Large intestine (tissue), 12 donors: ENCODE measurements at places on chromosomes 4 and X. TPM values are rescaled to one million over a fixed set of nuclear protein-coding genes. Genes with fewer than 3 reads are reported as not detected.

DNA sequence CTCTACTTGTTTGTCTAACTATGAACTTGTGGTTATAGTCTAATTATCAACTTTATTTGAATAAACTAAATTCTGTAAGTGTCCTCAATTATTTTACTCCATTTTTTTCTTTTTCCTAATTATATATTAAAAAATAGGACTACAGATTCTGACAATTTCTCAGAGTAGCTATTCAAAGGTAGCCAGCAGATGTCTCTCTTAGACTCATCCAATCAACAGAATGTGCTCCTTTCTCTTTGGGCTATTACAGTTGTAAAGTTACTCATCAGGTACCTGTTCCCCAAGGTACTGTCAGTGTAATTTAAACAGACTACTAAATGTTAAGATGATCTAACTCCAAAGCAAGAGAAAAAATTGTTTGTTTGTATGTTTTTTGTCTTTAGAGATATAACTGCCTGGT, 248.6 kb downstream of the PCDH18 start:
- DNase-seq, result no peak
- H3K27ac ChIP-seq, result no peak overlapping the region
- no peaks in the 10 kb centered on the region for H3K27me3 ChIP-seq
- H3K4me1 ChIP-seq, result no peaks in the 10 kb centered on the region
- H3K36me3 ChIP-seq, result no peaks in the 10 kb centered on the region

DNA sequence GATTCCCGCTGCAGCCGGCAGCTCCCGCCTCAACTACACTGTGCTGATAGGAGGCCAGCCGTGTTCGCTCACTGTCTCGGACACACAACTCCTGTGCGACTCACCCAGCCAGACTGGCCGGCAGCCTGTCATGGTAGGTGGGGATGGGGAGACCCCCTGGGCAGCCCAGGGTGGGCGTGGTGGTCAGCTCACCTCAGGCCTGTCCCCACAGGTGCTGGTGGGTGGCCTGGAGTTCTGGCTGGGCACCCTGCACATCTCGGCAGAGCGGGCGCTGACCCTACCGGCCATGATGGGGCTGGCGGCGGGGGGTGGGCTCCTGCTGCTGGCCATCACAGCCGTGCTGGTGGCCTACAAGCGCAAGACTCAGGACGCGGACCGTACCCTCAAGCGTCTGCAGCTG, 9.5 kb downstream of the PLXNA3 start:
- no peak for DNase-seq
- no peak overlapping the region for H3K27ac ChIP-seq
- H3K4me1 ChIP-seq, result peaks cover 2% of the 10 kb centered on the region
- peaks cover 59% of the 10 kb centered on the region for H3K36me3 ChIP-seq

DNA sequence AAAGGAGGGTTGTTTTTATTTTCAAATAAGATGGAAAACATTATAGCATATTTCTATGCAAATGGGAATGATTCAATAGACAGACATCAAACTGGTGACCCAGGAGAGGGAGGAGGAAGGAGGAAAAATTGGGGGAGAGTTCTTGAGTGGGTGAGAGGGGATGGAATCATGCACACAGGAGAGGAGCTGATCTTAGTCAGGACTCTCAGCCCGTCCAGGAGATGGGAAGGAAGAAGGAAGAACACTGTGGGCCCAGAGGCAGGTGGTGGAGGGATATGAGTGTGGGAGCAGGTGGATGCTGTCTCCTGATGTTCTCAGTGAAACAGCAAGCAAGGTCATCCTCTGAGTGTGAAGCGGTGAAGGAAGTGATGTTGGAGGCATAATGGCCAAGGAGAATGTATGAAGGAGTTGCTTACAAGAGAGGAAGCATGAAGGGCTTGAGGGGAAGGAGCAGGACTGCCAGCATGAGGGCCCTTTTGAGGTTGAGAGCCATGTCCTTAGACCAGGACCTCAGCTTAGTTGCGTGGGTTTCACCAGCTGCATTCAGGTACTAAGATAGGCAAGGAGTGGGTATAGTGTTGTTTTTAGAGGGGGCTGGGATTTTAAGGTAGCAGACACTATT, 161.7 kb upstream of the NAP1L5 start:
- no peak for DNase-seq
- H3K27me3 ChIP-seq, result no peaks in the 10 kb centered on the region
- no peak overlapping the region for H3K4me3 ChIP-seq
- no peaks in the 10 kb centered on the region for H3K36me3 ChIP-seq
- no peaks in the 10 kb centered on the region for H3K4me1 ChIP-seq

- no peaks in the 10 kb centered on the region for H3K27me3 ChIP-seq
- DNase-seq, result no peak
- no peak overlapping the region for H3K4me3 ChIP-seq
- H3K27ac ChIP-seq, result no peak overlapping the region
- H3K4me1 ChIP-seq, result no peaks in the 10 kb centered on the region
These were observed 140.6 kb upstream of the BANK1 start for GRCh38 chr4:101649790-101650515.

NPY2R gene
- polyA plus RNA-seq, result 1.8 TPM

GRCh38 chr4:13905543-13905942, 278.0 kb upstream of the BOD1L1 start:
- no peak for DNase-seq
- no peaks in the 10 kb centered on the region for H3K27me3 ChIP-seq
- H3K27ac ChIP-seq, result no peak overlapping the region

DNA sequence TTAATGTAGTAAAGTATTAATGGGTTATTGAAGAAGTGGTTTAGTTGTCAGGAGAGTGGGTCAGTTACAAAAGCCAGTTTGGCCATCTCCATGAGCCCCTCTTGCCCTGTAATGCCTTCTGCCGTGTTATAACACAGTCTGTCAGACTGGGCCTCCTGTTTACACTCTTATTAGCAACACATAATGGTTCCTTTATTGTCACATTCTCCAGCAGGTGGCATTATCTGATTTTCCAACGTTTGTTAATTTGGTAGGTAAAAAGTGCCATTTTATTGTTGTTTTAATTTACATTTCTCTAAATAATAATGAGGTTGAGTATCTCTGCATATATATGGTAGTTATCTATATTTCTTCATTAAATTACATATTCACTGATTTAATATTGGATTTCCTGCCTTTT, 560.8 kb downstream of the FGF13 start:
- no peak for DNase-seq
- H3K27ac ChIP-seq, result no peak overlapping the region
- H3K4me3 ChIP-seq, result no peak overlapping the region
- no peaks in the 10 kb centered on the region for H3K36me3 ChIP-seq

CCNB3 gene
- polyA plus RNA-seq, result 0.40 TPM

GAGE13 gene
- not detected for polyA plus RNA-seq

- H3K36me3 ChIP-seq, result no peaks in the 10 kb centered on the region
- H3K4me1 ChIP-seq, result no peaks in the 10 kb centered on the region
- H3K27ac ChIP-seq, result no peak overlapping the region
- no peaks in the 10 kb centered on the region for H3K27me3 ChIP-seq
These were observed 131.5 kb downstream of the HS3ST1 start for GRCh38 chr4:11297201-11297600.

DNA sequence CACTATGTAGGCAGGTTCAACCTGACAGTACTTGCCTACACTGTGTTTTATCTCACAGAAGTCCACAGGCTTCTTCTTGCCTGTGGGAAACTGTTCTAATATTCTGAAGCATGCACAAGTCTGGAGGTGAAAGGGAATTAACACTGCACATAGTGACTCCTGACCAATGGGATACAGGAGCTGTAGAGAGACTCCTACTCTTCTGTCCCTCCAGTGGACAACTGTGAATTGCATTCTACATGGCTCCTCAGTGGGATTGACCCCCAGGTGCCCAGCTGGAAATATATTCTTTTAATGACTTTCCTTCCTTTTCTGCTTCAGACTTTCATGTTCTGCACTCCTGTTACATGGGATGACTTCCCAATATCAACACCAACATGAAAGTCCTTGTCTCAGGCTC, 8.2 kb upstream of the YIPF6 start:
- H3K27me3 ChIP-seq, result no peaks in the 10 kb centered on the region
- no peak overlapping the region for H3K27ac ChIP-seq
- H3K4me3 ChIP-seq, result no peak overlapping the region
- DNase-seq, result peak; percentile 20
- H3K4me1 ChIP-seq, result peaks cover 10% of the 10 kb centered on the region
- H3K36me3 ChIP-seq, result no peaks in the 10 kb centered on the region

GRCh38 chr4:168857546-168858314, 152.3 kb downstream of the CBR4 start:
- no peak for DNase-seq
- no peaks in the 10 kb centered on the region for H3K4me1 ChIP-seq
- H3K27me3 ChIP-seq, result no peaks in the 10 kb centered on the region
- H3K4me3 ChIP-seq, result no peak overlapping the region

DNA sequence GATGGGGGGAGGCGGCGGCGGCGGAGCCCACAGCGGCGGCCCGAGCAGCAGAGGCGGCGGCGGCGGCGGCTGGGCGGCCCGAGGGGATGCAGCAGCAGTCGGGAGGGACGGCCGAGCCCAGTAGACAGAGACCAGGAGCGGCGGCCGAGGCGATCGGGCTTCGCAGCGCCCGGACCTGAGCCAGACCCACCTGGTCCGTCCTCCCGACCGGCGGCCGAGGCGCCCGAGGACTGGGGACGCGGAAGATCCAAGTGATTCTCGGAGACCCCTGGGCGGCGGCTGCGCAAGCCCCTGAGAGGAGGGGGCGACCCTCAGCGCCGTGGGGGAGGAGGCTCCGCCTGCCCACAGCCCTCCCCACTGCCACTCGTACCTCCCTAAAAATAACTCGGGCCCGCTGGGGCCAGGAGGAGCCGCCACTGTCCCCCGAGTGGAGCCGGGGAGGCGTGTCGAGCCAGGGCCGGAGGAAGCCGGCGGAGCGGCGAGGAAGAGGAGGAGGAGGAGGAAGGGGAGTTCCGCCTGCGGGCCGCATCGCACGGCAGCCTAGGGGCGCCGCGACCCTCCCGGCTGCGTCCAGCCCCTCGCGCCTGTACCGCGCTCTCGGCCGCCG, 608 bp downstream of the RAPGEF2 start:
- peaks cover 6% of the 10 kb centered on the region for H3K27me3 ChIP-seq
- no peaks in the 10 kb centered on the region for H3K36me3 ChIP-seq
- peaks cover 9% of the 10 kb centered on the region for H3K4me1 ChIP-seq
- H3K4me3 ChIP-seq, result peak overlapping the region; percentile 98

- H3K36me3 ChIP-seq, result no peaks in the 10 kb centered on the region
- H3K4me3 ChIP-seq, result peak overlapping the region; percentile 53
- H3K27ac ChIP-seq, result peak overlapping the region; percentile 89
- peaks cover 34% of the 10 kb centered on the region for H3K4me1 ChIP-seq
- H3K27me3 ChIP-seq, result no peaks in the 10 kb centered on the region
These were observed 150.9 kb downstream of the SHROOM3 start for GRCh38 chr4:76585897-76586360.

DNA sequence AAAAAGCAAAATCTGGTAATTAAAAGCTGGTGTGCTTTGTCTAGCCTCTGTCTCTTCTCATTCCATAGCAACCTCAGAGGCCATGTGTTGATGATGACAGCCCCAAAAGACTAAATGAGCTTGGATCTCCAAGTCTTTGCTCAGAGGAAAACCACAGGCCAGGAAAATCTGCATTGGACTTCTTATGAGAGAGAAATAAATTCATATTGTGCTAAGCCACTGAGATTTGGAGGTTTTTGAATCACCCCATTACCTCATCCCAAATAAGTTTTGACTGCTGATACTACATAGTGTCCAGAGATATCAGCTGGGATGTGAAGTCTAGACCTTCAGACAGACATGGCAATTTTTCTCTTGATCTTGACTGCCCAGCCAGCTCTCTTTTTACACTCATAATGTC, 178.6 kb upstream of the DIPK2B start:
- no peak for DNase-seq
- no peaks in the 10 kb centered on the region for H3K4me1 ChIP-seq
- H3K27ac ChIP-seq, result no peak overlapping the region
- no peaks in the 10 kb centered on the region for H3K27me3 ChIP-seq
- no peaks in the 10 kb centered on the region for H3K36me3 ChIP-seq
- H3K4me3 ChIP-seq, result no peak overlapping the region

WNK3 gene
- polyA plus RNA-seq, result 1.4 TPM

- no peak overlapping the region for H3K27ac ChIP-seq
- H3K4me3 ChIP-seq, result no peak overlapping the region
- no peaks in the 10 kb centered on the region for H3K4me1 ChIP-seq
- no peaks in the 10 kb centered on the region for H3K36me3 ChIP-seq
- peaks cover 57% of the 10 kb centered on the region for H3K27me3 ChIP-seq
These were observed 1.0 kb upstream of the OTOP1 start for GRCh38 chr4:4227510-4228355.

TIMM17B gene
- 42.3 TPM for polyA plus RNA-seq

DNA sequence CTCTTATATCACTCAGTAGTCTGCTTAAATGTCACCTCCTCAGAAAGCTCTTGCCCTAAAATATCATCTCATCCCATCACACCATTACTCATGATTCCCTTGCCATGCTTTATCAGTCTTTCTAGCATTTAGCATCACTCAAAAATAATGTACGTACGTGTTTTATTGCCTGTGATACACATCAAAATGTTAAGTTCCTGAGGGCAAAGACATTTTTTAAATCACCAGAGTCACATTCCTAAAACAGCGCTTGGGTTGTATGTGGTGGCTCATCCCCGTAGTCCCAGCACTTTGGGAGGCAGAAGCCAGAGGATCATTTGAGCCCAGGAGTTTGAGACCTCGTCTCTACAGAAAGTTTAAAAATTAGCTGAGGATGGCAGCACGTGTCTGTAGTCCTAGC, 21.3 kb upstream of the PDLIM5 start:
- no peak for DNase-seq
- no peak overlapping the region for H3K27ac ChIP-seq
- no peak overlapping the region for H3K4me3 ChIP-seq
- no peaks in the 10 kb centered on the region for H3K4me1 ChIP-seq
- H3K36me3 ChIP-seq, result no peaks in the 10 kb centered on the region

GBA3 gene
- polyA plus RNA-seq, result 74.1 TPM

GRCh38 chr4:13983189-13983790, 355.8 kb upstream of the BOD1L1 start:
- no peak overlapping the region for H3K27ac ChIP-seq
- peaks cover 8% of the 10 kb centered on the region for H3K4me1 ChIP-seq
- no peak overlapping the region for H3K4me3 ChIP-seq
- H3K36me3 ChIP-seq, result no peaks in the 10 kb centered on the region
- no peaks in the 10 kb centered on the region for H3K27me3 ChIP-seq

DNA sequence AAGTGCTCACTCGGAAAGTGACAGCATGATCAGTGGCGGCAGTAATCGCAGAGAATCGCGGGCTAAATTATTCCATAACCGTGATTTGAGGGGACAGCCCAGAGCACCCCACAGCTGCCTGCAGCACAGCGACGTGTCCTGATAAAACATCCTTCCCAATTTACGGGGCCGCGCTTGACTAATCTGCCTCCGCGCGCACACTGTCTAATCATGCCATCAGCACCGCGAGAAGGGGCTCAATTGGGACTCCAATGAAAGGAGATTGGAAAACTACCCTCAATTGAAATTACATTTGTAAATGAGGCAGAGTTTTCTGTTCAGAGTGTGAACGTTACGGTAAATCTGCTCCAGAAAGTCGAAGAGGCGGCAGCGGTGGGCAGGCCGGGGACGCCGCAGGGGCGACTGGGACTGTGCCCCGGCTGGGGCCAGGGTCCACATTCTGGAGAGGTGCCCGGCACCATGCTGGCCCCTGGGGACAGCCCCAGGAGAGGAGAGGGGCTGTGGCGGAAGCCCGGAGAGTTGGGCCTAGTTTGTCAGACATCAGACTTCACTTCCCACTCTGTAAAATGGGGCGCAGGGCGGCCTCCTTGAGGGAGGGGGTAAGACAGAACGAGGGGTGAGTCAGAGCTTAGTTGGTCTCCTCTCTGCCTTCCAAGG, 107.7 kb downstream of the FAM53A start:
- H3K36me3 ChIP-seq, result no peaks in the 10 kb centered on the region
- peaks cover 2% of the 10 kb centered on the region for H3K4me1 ChIP-seq
- H3K27ac ChIP-seq, result no peak overlapping the region
- H3K27me3 ChIP-seq, result peaks cover 52% of the 10 kb centered on the region

GRCh38 chrX:17160975-17161374, 214.0 kb upstream of the NHS start:
- H3K36me3 ChIP-seq, result no peaks in the 10 kb centered on the region
- H3K4me3 ChIP-seq, result no peak overlapping the region
- no peak overlapping the region for H3K27ac ChIP-seq
- no peaks in the 10 kb centered on the region for H3K27me3 ChIP-seq
- DNase-seq, result no peak
- no peaks in the 10 kb centered on the region for H3K4me1 ChIP-seq

SLC26A1 gene
- 10.1 TPM for polyA plus RNA-seq

TLR10 gene
- 2.2 TPM for polyA plus RNA-seq
